ENCODE measurements at places on chromosomes 2 and 18.
A peak's percentile ranks its signal among the peaks of the same experiment; 100 is the strongest.

- no peak for DNase-seq
These were observed 114.3 kb downstream of the TMEM17 start for GRCh38 chr2:62391696-62392095.

- DNase-seq: no peak
These were observed 254.3 kb downstream of the RBM43 start for GRCh38 chr2:151007365-151007764.

- peak; percentile 15 for DNase-seq
These were observed 116.9 kb downstream of the ERBB4 start for GRCh38 chr2:212421556-212422334.

DNA sequence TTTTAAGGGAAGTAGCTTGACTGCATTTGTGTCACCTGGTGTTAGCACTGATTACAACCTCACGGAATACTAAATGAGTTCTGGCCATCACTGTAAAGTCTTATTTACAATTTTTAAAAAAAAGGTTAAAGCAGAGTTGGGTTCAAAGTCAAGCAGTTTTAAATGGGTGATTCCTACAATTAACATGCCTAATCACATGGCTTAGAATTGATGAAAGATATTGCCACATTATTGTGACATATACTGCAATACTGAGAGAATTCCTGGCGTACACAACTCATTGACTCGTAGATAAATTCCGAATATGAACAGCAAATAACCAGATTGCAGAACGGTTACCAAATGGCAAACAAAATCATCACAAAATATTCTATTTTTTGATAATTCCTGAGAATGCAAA lies 34.2 kb downstream of the ROCK2 start:
- no peak for DNase-seq

DNA sequence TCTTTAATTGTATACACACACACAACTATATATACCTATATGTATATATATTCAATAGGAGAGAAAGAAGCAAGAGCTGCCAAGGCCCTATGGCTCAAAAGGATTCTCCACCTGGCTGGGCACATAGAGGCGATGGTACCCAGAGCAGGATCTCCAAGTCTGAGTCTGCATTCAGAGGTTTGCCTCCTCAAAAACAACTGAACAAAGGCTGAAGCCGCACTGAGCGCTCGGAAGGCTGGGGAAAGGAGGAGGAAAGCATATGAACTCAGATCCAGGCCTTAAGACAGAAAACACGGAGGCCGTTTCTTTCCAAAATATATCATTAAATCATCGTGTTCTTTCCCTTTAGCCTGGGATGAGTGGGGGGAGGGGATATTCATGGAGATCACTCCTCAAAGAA lies 3.6 kb downstream of the HOXD12 start:
- DNase-seq: no peak

- peak; percentile 90 for DNase-seq
These were observed 116.1 kb downstream of the SPTBN1 start for GRCh38 chr2:54572262-54572635.

All from NCI-H226 (cell line).